PC-9 (cell line): ENCODE measurements at places on chromosomes 7 and 10.

DNA sequence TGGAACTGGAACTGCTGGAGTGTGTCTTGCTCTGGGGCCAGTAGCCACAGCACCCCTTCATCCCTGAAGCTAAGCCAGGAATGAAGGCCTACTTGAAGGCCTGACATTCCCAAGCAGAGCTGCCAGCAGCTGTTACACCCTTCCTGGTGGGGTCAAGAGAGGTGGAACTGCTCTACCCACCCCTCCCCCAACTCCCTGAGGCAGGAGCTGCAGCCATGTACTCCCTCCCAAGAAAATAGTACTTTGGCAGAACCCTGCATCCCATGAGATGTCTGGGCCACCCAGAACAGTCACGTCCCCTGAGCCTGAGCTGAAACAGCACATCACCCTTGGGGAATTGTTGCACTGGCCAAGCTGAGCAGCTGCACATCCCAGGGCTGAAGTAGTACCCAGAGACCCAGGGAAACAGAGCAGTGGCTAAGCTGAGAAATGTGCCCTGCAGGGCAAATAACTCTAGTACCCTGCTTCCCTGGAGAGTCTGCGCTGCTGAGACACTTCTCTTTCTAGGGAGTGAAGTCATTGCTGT, 63.4 kb upstream of the PLA2G12B start:
- DNase-seq = peak; percentile 12

DNA sequence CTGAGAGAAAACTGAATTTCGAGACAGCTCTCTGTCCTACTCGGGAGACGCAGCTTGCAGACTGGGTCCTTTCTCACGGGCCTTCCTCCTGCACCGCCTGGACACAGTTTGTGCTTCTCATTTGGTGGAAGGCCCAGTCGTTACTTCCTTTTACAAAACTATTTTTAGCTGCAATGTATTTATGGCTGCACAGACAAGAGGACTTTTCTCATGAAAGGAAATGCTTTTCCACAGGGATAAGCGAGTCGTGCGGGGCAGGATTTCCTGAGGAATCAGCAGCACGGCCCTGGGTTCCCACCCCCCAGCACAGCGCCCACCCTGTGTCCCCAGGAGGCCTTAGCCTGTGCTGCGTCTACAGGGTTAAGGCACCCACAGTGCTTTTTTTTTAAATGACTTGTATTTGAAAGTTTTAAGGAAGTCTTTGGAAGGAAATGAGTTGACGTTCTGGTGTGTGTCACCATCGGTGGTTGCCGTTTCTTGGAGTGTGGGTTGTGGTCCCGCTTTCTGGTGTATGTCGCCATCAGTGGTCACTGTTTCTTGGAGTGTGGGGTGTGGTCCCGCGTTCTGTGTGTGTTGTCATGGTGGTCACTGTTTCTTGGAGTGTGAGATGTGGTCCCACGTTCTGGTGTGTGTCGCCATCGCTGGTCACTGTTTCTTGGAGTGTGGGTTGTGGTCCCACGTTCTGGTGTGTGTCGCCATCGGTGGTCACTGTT, 50.9 kb downstream of the INPP5A start:
- no peak for DNase-seq

- DNase-seq = no peak
Measured at GRCh38 chr7:94351703-94352102, 43.0 kb upstream of the COL1A2 start.

DNA sequence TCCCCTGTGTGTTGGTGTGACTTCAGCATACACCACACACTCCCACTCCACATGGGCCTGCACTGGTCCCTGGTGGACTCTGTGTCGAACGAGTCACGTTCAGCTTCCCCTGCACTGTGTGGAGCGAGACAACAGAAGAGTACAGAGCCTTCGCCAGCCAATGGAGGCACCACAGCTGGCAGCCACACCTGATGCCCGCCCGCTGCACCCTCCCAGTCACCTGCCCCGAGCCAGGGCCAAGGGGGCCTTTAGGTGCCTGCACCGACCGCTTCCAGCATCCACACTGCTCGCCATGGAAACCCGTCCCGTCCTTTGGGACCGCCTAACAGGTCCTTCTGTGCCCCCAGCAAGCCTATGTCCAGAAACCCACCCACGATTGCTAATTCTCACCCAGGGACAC, 9.2 kb downstream of the FOXL3 start:
- no peak for DNase-seq

- DNase-seq = no peak
Measured at GRCh38 chr7:49778731-49779270, 5.4 kb downstream of the VWC2 start.

DNA sequence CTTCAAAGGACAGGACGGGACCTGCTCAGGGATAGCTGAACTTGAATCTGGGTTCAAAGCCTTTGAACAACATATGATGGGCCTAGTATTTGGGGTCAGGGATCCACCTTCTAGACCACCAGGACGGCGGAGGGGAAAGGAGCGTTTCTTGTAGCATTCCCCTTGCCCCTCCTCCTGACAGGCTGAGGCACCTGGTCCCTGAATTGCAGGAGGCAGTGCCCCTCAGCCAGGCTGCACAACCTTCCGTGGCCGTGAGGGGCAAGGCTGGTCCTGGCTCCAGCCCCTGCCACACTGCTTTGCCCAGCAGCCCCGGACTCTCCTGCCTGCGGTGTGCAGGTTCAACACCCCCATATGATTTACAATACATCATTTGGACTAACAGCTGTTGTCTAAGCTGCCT, 58.1 kb downstream of the INSIG1 start:
- DNase-seq = no peak

DNA sequence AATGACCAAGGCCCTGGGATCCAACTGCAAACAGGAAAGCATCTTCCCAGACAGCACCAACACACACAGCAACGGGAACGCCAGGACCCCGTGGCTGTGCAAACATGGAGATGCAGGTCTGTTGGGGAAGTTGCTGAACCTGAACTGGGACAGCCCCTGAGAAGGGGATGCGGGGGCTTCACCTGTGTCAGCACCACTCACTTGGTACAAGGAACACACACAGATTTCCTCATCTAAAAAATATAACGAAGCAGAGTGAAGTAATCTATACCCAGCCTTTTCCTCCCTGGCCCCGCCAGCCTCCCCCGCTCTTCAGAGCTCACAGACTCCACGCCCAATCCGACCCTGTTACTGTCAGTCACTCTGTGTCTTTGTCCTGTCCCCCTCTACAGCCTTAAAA, 93.0 kb downstream of the PTPRN2 start:
- no peak for DNase-seq

- no peak for DNase-seq
Measured at GRCh38 chr10:121448766-121449421, 149.3 kb downstream of the FGFR2 start.
